ENCODE measurements at places on chromosomes 11 and 22.

GRCh38 chr11:66070604-66071380 lies 720 bp downstream of the PACS1 start:
- DNase-seq, result no peak

DNA sequence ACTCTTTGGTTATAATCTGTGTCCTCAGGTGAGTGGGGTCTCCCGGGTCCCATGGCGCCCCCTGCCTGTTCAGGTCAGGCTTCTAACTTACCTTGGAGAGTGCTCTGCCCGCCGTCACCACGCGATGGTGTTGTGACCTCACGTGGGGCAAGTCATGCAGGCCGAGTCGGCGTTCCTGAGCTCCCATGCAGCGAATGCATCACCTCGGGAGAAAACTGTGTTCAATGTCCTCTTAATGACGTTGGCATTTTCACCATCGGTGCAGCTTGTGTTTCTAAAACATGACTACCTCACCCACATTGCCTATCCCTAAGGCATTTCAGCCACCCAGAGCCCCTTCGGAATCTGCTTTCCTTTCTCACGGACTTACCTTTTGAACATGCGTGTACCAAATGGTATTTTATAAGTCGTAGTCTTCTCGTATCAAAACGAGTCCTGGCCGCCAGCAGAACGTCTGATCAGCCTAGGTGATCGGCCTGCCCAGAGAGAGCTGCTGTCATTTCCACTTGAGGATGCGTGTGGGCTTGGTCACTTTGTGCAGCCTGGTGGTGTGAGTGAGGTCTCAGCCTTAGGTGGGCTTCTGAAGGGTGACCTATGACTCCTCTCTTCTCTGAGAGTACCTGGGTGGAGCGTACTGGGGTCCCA lies 64.8 kb downstream of the TBC1D22A start:
- DNase-seq, result no peak

DNA sequence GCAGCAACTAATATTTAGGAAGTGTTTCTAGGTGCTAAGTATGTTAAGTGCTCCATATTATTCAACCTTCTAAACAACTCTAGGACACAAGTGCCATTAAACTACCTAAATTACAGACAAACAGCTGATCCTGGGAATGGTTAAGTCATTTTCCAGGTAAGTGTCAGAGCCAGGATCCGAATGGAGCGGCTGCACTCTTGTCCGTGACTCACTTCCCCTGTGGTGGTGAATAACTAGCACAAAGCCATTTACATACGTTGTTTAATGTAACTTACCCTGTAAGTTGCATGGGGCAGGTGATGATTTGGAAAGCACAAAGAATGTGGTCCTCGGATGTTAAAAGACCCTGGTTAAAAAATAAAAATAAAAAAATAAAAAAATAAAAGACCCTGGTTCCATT lies 8.8 kb upstream of the PRG2 start:
- DNase-seq, result no peak

- no peak for DNase-seq
Measured at GRCh38 chr22:17106785-17107546, 14.2 kb downstream of the TMEM121B start.
